ENCODE measurements at places on chromosomes 3 and 15.

DNA sequence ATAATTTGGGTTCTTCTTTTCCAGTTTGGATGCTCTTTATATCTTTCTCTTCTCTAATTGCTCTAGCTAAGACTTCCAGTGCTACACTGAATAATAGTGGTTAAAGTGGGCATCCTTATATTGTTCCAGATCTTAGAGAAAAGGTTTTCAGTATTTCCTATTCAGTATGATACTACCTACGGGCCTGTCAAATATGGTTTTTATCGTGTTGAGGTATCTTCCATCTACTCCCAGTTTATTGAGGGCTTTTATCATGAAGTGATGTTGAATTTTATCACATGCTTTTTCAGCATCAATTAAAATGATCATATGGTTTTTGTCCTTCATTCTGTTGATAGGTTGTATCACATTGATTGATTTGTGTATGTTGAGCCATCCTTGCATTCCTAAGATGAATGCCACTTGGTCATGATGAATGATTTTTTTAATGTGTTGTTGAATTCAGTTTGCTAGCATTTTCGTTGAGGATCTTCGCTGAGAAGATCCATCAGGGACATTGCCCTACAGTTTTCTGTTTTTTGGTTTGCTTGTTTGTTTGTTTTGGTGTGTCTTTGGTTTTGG, 3.0 kb upstream of the LRRC34 start:
- no peak for DNase-seq

DNA sequence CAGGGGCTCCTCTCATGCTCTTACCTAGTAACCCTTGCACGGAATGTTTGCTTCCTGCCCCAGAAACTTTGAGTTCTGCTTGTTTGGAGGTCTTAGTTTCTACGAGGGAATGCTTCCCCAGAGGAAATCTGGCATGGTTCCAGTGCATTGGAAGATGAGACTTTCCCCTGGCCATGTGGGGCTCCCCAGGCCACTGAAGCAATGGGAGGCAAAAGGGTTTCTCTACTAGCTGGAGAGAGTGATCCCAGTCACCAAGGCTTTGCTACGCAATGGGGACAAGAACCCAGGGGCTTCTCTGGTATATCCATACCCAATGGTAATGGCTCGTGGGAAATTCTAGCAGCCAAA, 44.2 kb upstream of the RPL32 start:
- no peak for DNase-seq

- DNase-seq, result no peak
Measured at GRCh38 chr15:92097474-92098178, 244.1 kb downstream of the SLCO3A1 start.

DNA sequence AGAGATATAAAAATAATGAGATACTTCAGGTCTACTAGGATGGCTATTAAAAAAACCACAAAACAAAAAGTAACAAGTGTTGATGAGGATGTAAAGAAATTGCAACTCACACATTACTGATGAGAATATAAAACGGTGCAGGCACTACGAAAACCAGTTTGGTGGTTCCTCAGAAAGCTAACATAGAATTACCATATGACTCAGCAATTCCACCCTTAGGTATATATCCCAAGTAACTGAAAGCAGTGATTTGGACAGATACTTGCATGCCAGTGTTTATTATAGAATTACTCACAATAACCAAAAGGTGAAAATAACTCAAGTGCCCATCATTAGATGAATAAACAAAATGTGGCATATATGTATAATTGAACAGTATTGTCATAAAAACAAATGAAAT, 87.5 kb upstream of the MELTF start:
- DNase-seq, result no peak

DNA sequence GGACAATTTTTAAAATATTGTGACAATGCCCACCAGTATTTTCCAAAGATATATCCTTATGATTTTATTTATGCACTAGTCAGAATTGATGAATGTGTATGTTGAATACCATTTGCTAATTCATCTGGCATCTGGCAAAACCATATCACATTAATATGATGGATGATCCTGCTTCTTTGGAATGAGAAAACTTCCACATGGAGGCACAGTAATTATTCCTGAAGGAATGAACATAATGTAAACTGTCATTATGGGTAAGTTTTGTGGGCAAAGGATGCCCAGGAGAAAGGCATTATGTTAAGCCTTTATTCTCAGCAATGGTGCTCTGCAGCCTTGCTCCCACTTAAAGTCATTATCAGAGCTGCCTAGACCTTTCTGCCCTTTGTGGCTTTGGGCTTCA, 113.0 kb upstream of the MME start:
- no peak for DNase-seq

GRCh38 chr15:96336596-96337364, 6.3 kb downstream of the NR2F2 start:
- no peak for DNase-seq

DNA sequence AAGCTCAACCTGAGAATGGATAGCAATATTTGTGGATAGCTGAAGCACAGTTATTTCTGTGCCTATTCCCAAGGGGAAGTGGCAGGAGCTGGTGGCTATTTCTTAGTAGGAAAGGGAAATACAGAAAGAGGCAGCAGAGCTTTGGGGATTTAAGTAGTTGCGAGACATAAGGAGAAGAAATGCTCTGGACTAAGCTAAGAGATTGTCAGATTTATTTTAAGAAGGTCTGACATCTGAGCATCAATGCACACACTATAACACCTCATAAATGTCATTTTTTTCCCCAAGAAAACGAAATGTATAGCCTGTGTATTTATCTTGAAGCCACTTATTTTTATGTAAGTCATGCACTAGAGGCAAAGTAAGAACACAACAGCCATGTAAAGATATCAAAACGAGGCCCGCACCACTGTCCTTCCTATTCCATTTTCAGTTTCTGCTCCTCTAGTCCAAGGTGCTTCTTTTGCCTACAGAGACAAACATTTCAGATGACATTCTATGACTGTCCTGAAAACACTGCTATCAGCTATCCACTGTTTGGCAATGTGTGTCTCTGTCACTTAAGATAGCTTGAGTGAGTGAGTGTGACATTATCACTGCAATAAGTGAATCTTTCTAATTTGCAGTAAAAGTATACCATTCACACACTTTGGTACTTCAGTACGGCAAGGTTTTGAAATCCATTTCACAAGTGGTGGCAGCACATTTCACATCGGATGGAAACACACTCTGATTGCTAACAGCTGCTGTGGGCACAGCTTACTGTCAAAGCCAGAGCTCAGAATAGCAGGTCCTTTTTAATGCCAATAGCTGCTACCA, 62.7 kb upstream of the ICE2 start:
- DNase-seq, result no peak

DNA sequence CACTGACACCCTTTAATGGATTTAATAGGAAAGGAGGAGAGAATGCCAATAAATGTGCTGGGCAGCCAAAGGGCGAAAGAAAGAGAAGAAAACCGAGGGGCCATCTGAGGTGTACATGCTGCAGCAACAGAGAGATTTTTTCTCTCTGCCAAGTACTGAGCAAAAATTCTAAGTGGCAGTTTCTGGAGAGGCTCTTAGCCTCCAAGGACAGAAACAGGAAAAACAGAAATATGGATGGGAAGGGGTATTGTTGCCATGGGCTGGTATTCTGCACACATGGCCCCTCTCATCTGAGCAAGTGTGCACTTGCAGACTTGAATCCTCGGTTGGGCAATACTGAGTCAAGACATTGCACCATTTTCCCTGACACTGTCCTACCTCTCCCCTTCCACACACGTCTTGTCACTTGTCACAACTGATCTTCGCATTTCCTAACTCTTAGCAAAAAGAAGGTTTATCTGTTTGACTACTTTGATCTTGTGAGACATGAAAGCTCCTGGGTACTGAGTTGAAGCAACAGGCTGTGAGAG, 73.9 kb downstream of the PRICKLE2 start:
- DNase-seq, result no peak

GRCh38 chr3:157099326-157100095, 60.4 kb downstream of the CCNL1 start:
- no peak for DNase-seq

DNA sequence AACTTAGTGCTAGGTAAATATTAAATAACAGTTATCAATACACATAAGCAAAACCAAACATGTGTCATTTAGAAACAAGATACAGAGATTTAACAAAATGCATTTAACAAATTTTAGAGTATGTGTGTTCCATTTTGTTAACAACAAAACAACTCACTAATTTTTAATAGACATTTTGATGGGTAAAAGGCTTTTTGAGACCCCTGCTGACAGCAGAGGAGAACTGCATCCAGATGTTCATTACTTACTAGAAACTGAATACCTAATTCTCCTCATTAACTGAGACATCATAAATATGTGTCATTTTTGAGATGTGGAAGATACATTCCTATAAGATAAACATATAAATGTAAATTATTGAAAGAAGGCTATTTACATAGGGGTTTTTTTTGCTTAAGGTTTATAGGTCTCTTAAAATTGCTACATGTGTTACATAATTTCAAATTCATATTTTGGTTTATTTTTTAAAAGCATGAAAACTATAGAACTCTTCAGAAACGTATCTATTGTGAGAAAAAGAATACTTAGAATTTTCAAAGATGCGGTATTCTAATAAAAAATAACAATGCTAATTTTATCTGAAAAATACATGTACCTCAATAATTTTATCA, 1009.8 kb downstream of the TUSC7 start:
- DNase-seq, result no peak

DNA sequence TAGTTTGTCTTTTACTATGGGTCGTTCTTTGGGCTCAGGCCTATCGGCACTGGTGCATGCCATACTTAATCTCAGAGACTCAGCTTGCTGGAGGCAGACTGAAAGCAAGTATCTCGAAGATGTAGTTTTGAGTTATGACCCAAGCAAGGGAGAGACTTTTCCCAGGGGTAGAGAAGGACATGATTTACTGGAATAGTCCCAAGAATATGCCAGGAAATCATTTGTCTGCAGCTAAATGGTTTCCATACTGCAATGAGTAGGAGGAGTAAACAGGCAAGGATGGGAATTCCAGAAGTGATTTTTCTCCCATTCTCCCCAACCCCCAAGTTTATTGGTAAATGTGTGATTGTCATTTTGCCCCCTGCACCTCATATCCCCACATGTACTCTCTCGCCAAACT, 35.4 kb upstream of the LACTB start:
- no peak for DNase-seq

- DNase-seq, result no peak
Measured at GRCh38 chr15:58043192-58043903, 22.2 kb downstream of the ALDH1A2 start.

- no peak for DNase-seq
Measured at GRCh38 chr3:133663569-133664313, 2.0 kb upstream of the TOPBP1 start.

DNA sequence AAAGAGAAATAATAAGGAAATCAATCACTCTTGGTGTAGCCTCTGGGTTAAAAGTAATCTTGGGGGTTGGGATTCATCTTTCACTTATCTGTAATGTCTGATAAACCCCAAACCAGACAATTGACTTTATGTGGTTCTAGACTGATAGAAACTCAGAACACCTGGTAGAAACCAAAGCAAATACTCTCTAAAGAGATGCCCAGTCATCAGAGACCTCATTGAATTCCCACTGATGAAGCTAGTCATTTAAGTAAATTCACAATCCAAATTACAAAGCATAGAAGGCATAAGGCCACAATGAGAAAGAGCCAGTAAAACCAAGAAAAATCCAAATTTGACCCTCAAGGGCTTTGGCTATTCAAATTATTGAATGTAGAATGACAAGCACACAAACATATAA, 250.6 kb downstream of the MBNL1 start:
- DNase-seq, result no peak

GRCh38 chr3:85796140-85796539, 837.4 kb downstream of the CADM2 start:
- DNase-seq, result no peak

GRCh38 chr3:151477591-151478334, 16.9 kb upstream of the IGSF10 start:
- no peak for DNase-seq

DNA sequence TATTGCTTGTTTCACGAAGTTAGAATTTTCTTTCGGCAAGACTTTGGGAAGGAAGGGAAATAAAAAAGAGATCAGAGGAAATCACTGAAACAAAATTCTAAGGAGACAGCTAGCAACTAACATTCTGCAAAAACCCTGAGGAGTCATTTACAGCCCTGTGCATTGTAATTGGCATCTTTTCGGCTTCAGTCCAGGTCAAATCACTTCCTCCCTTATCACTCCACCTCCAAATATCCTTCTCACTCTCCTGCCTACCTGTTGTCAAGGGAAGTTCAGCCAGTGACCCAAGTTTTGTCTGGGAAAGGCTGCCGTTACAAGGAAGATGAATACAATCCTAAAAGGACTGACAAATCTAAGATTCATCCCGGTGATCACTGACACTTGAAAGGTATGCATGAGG, 39.6 kb downstream of the MDFIC2 start:
- DNase-seq, result no peak

DNA sequence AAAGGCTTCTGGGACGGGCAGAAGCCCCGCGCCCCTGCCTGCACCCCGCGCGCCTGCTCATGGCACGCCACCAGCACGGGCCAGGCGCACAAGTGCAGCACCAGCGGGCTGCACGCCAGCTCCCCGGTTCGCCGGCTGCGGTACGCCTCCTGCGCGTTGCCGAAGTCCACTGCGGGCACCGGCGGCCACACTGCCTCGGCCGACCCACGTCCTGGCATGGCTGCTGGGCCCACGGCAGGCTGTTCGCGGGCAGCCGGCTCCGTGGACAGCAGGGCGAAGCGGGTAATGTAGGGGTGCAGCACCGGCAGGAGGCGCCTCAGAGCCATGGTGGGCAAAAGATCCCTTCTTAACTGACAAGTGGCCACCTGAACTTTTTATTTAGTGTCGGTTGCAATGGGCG, 34.8 kb downstream of the MCCC1 start:
- DNase-seq, result no peak

All from esophagus squamous epithelium (tissue), 5 donors.